ENCODE measurements at places on chromosomes 2 and 18.

- no peak for DNase-seq
Measured at GRCh38 chr18:76357585-76358260, 137.3 kb downstream of the ZNF516 start.

DNA sequence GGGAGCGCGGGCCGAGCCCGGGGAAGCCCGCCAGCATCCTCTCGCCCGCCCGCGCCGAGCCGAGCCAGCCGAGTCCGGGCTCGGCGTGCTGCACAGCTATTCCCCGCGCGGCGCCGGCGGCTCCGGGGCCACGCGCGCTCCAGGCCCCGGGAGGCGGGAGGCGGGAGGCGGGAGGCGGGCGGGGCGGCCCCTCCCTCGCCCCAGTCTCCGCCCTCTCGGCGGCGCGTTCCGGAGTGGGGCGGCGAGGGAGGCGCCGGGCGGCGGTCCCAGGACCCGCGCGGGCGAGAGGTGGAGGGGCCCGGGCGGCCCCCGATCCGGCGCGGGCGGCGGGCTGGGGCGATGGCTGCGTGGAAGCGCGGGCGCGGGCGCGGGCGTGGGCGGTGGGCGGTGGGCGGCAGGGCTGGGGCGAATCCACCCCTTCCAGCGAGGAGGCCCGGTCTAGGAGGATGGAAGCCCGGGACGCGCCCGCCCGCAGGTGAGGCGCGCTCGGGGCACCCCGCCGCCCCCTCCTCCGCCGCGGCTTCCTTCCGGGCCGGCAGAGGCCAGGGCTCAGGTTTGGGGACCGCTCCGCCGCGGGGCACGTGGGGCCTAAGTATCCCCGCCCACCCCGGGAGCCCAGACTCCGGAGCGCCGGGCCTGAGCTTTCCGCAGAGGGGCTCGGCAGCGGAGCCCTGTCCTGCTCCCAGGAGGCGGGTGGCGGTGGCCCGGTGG lies at the start of gene ADCY3:
ADCY3 (minus strand) TSS at position 140 of the 711 bp plus-strand sequence. CDS start 1,250 bp downstream, outside the sequence.
- no peak for DNase-seq

DNA sequence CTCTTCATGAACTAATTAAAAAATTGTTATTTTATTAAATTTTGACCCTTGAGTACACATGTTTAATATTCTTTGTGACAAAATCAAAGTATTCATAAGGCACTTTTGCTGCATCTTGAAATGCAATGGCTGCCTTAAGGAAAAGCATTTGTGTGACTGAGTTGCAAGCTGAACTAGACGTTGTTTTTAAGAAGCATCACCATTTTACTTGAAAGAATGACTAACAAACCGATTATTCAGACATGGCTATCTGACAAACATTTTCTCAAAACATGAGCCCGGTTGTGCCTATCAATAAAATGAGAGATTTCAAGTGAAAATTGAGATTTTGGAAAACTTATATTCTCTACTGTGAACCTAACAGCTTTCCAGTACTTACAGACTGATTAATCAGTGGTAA lies 2.8 kb downstream of the GCFC2 start:
- no peak for DNase-seq

DNA sequence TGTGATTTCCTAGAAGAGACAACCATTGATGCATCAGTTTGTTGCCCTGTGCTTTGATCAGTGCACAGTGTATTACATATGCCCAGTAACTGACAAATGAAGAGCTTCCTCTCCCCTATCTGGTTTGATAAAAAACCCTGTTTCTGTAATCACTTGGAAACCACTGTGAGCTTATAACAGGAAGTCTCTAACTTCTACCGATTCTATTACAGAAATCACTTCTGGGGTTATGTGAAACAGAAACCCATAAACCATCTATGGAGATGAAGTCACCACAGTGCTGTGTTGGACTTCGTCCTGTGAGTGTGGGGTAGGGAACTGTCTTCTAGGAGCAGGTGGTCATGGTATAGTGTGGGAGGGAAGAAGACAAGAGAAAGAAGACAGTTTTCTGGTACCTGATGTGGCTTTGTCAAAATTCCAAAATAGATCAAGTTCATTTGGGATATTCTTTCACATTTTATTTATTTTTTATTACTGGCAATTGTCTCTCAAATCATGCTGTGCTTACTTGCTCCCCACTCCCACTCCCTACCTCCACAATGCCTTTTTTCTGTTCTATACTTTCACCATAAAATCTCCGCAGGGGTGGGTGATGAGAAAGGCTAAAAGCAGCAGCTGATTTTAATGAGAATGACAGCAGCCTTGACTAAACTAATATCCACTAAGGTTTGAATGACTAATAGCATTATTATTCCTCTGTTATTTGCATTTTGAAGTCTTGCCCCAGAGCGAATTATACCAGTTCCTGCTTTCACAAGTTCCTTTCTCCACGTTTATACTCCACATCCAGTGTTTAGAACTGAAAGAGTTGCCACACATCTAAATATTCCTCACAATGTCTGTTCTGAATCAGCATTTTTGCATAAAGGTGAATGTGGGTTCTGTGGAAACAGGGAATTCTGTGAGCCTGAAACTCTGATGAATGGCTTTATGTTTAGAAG lies 41.7 kb upstream of the RND3 start:
- no peak for DNase-seq

DNA sequence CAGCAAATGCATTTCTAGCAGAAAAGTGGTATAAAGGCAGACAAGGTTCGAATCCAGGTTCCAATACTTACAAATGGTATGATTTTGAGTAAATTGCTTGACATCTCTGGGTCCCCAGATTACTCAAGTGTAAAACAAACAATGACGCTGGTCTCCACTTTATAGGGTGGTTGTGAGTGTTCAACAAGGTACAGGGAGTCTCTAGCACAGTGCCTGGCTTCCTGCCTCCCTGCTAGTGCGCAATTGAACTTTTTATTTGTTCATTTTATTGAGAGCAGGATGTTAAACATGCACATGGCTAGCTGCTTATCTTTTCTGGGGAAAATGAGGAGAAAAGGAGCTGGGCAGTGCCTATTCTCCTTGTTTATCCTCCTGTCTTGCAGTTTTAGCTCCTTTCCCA lies 74.9 kb upstream of the MYL1 start:
- DNase-seq = no peak

DNA sequence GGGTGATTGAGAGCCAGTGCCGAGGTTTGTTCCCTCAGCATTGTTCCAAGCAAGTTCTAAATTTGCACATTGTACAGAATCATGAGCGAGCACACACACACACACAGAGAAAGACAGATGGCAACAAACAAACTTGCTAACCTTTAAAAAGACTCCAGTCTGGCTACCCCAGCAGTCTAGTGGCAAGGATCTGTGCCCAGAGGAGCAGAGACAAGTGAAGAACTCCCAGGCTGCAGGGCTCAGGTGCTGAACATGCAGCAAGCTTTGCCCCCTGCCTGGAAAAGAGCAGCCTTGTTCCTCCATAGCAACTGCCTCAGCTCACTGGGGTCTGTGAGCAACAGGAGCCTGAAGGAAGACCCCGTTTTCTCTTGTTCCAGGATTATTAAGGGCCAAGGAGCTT lies 169.2 kb upstream of the CCDC68 start:
- no peak for DNase-seq

DNA sequence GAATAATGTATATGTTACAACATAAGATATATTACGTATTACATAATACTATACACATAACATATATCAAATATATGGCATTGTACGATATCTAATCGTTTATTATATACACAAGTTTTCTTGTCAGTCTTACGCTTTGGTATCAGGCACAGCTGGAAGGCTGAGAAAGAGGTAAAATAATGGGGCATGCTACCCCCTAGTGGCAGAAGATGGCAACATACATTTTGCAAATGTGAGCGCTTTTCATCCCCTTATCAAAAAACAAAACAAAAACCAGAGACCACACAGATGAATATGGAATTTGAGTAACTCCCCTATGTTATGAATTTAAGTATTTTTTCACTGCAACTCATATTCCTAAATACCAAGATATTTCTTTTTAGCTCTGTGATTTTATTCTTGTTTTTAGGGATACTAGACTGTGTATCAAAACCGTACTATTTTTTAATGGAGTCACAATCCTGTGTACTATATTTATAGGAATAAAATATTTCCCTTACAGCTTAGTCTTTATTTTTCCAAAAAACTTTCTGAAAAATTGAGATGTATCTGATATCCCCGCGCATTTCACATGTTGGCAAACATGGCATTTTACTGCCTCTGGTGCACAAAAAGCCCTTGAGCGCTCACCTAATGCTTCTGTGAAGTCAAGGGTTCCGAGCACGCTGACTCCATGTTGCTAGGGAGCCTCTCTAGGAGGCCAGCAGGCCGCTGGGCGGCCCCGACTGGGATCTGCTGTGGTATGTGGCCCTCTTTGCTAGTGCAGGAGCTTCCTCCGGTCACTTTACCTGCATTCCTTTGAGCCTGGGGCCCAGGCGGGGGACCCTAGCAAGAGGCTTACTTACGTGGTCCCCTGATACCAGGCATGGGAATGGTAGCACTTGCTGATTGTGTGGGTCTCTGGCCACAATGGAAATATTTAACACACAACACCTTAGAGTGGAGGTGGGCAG lies 62.5 kb downstream of the SLC4A3 start:
- no peak for DNase-seq

DNA sequence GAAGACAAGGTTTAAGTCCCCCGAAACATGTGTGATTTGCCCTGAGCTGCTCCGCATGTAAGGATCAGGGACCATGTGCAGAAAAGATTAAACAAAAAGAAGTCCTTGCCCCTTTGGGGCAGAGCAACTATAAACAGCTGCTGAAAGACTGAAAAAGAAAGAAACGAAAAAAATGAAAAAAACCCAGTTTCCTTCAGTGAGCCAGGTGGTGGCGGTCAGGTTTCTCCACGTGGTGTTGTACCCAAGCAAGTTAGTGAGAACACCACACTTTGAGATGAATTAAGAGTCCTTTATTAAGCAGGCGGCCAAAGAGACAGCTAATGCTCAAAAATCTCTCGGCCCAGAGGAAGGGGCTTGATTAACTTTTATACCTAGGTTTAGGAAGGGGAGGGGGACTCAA lies 404.9 kb upstream of the SYT4 start:
- DNase-seq = no peak

DNA sequence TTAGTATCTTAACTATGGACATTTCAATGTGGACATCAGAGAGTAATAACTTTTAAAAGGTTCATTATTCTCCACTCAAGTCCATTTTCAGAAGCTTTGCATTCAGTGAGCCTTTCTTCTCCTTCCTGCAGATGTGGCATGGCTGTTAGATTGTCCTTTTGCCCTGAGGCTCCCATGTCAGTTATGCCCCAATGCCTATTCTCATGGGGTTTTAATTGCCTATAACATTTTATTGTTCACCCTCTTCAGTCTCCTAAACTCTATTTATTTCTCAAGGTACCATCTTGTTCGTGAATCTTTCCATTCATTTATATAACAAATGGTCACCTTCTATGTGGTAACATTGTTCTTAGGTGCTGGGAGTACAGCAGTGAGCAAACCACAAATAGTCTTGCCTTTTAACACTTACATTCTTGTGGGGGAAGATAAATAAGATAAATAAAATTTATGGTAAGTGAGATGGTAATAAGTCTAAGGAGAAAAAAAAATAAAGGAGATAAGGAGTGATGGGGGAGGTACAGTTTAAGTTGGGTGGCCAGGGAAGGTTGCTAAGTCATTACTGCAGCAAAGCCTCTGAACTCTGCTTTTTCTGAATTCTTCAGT lies 277.9 kb upstream of the SIX3 start:
- no peak for DNase-seq

DNA sequence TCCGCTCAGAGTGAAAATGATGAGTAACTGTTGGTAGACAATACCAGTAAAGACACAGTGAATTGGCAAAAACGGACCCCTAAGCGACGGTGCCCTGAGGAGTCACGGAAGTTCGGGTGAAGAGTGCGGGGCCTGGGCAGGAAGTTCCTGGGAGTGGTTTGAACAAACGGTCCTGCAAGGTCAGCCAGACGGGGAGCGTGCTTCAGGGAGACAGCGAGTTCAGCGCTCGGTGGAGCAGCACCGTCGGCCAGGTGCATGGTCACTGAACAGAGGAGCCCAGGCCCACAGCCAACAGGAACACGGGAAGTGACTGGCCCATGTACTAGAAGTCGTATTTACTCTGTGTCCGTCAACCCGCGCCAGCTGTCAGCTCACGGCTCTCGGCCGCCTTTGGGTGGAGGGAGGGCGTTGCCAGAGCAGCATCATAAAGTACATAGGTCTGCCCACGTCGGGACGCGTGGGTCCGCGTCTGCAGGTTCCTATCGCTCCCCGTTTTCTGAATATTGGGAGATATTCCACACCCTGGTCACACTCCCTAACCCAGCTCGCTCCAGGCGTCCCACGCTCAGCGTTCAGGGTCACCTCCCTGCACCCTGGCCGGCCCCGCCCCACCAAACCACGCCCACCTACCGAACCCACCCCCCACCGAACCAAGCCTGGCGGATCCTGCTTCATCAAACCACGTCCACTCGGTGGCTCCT lies 75.6 kb upstream of the UXS1 start:
- no peak for DNase-seq

- no peak for DNase-seq
Measured at GRCh38 chr18:9854801-9855676, 30.7 kb upstream of the TXNDC2 start.

- DNase-seq = no peak
Measured at GRCh38 chr18:73110307-73110706, 242.5 kb upstream of the NETO1 start.

DNA sequence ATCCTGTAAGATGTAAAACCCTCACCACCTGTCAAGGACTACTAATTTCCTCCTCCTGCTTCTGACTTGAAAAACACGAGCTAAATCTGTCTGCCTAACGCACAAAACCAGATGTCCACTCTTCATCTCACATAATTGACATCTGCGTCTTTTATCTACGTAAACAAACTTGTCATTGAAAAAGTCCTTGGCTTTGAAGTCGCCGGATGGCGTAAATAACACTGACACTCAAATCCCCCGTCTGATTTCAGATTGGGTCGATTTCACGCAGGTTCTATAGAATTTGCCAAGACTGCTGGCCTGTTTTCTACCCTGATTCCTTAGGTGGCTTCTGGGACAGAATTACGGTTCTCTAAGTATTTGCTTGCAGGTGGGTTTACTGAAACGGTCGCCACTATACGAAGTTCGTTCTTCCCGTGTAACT lies 539 bp upstream of the MOB4 start:
- DNase-seq = no peak

DNA sequence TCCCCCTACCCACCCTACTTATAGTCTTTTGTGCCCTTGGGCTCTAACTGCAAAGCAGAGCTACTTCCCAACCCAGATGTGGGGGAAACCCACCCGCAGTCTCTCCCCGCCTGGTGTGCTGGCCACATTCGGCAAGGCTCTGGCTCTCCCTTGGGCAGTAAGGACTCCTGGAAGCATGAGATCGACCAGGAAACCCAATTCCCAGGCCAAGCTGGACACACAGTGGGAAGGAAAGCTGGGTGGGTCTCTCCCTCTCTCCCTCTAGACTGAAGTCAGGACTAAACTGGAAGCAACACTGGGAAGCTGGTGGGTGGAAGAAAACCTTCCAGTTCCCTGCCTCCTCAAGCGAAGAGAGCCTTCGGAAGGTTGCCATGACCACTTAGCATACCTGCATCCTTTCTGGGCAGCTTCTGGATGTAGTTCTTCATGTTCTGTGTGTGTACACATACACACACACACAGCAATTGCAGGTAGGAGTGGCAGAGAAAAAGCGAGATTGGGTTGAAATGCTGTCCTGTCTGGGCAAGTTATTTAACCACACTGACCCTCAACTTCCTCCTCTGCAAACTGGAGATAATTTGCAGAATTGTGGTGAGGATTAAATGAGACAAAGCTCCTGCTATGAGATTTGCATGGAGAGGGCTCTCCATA lies 33.9 kb downstream of the ZBTB7C start:
- no peak for DNase-seq

- DNase-seq = no peak
Measured at GRCh38 chr18:11323359-11323819, 174.0 kb upstream of the PIEZO2 start.
